ENCODE measurements at places on chromosomes 4 and X.

DNA sequence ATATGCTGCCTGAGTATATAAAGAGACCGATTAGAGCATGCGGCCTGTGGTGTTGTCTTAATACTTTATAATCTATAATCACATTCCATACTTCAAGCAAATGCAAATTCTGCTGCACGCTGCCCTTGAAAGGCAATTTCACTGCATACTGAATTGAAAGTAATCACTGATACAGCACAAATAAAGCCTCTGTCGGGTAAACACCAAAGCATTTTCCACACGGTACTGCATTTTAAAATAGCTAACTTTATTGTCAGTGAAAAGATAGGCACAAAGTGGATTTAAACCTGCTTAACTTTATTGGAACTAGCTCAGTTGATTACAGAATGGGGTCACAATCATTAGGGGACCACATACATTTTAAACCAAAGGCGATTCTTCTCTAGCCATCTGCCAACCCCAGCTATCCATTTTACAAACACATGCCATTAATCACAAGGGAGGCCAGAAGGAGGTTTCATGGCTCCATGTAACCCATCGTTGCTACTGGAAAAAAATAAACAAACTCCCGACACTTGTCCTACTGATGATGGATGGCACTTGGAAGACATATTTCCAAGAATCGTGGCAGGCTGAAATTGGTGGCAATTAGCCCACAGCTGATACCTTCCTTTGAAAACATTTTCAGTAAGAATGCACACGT, 65.9 kb downstream of the AMOT start:
- DNase-seq = no peak

GRCh38 chrX:149909324-149910177, 19.8 kb upstream of the HSFX4 start:
- DNase-seq = no peak

GRCh38 chrX:2926664-2927275, 2.4 kb downstream of the ARSD start:
- no peak for DNase-seq

DNA sequence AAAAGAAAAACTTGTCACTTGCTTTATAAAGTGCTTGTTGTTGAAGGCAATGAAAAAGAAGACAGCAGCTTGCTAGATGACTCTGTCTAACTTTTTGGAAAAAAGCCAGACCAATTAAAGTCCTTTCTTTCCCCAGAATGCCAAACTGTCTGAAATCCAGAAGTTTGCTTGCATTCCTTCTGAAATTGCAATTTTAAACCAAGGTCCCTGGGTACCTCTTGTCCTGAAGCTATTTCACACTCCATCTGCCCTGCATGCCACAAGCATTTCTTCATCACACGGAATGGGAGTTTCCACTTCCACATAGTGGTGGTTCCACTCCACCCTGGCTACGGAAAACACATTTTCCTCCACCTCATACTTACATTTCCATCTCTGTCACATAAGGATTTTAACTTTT, 101.0 kb downstream of the PAPSS1 start:
- DNase-seq = no peak

- DNase-seq = no peak
Observed at GRCh38 chr4:85489273-85489981, 14.5 kb downstream of the ARHGAP24 start.

DNA sequence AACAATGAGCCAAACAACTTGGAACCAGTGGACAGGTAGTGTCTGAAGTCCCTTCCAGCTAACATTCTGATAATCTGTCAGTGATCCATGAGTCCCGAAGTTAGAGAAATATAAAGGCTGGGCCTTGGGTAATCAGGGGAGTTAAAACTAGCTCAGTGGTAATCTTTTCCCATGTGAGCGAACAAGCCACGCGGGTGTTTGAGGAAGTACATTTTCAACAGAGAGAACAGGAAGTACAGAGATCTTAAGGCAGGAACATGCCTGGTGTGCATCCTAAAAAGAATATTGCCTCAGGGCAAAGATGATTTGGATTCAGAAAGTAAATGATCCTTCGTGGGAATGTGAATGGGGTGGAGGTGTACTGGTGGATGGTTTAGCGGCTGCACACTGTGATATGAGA, 42.9 kb downstream of the FNIP2 start:
- DNase-seq = no peak

DNA sequence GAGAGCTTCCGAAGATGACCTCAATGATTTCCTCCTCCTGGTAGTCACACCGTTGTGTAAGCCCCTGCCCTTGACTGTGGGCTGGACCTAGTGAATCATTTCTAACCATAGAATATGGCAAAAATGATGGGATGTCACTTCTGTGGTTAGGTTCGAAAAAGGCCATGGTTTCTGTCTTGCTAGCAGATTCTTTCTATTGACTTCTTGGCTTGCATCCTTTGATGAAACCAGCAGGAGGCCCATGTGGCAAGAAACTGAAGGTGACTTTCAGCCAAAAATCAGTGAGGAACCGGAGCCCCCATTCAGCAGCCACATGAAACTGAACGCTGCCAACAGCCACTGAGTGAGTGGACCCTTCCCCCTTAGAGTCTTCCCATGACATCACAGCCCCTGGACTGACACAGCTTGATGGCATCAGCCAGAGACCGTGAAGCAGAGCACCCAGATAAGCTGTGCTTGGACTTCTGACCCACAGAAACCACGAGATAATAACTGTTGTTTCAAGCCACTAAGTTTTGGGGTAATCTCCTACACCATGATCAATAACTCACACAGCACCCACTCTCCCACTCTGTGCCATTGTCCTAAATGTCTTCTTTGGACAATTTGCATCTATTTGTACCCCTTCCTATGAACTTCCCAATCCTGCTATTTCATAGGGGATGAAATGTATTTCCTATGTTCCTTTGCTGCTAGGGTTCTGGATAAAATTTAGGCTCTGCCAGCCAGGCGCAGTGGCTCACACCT, 148.0 kb upstream of the STX18 start:
- no peak for DNase-seq

DNA sequence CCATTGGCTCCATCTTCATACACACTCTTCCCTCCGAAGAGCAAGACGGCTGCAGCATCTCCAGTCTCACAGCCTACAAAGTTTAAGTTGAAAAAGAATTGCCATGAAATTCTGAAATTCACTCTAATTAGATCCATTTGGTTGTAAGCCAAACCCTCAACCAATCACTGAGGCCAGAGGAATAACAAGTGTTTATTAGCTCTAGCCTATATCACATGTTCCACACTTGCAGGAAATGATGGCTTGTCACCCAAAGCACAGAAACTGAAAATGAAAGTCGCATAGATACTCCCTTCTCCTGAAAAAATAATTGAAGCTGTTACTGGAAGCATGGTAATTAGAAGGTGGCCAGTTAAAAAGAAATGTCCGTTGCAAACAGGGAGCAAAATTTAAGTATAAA, 1071.8 kb downstream of the CCSER1 start:
- no peak for DNase-seq

DNA sequence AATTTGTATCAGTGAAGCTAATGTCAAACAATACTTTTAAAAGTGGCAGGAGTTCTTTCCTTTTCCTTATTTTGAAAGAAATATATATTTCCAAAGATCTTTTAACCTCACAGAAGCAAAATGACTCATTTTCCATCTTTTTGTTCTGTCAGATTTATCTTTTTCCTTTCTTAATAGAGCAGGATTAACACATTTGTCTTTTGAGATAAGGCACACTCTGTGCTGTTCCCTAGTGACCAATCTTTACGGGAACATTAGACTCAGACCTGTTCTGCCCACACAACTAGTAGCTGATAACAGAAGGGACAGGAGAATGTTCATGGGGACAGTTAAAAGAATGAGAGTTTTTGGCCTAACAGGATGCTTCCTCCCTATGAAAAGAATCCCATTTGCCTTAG, 381.2 kb downstream of the STPG2 start:
- no peak for DNase-seq

DNA sequence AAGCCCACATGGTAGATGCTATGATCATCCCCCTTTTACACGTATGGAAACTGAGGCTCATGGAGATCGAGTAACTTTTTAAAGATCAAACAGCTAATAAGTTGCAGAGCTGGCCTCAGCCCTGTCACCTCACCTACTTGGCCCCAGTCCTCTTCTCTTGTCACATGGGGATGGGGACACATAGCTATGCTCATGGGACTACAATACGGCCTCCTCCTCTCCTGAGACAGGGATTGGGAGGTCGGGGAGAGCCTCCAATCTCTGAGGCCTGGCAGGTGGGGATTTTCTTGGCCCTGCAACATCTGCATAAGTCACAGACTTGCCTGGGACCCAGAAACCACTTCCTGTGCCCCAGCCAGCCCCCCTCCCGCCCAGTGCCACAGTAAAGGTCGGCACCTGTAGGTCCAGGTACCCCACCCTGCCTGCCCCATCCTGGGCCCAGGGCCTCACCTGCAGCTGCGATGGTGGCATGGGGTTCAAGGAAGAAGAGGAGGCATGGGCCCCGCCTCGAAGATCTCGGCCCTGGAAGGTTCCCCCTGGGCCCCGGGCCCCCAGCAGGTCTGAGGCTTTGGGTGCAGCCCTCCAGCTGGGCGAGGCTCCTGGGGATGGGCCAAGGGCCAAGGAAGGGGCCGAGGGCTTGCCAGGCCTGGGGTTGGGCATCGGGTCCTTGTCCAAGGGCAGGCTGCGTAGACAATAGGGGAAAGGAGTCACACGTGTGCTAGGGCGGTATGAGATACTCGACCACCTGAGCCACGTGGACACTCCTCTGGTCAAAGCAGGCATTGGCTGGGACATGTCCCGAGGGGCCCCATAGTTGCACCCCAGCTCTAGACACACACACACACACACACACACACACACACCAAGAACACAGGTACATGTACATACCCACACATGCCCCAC, 6.4 kb downstream of the FOXP3 start:
- DNase-seq = no peak

DNA sequence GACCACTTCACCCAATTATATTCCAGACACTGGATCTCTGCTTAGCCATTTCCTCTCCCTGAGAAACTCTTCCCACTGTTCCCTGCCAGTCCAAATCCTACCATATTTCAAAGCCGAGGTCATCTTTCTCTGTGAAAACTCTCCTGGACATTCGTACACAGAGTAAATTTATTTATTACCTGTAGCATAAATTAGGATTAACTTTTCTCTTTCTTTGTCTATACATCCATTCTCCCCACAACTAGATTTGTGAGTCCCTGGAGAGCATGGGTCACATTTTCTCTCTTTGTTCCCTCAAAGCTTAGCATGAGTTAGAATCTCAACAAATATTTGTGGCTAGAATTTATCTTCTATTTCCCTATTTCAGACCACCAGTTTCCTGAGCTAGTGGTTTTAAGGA, 27.8 kb upstream of the SMIM10 start:
- DNase-seq = no peak

- DNase-seq = no peak
Observed at GRCh38 chrX:13283950-13284546, 35.8 kb downstream of the ATXN3L start.

DNA sequence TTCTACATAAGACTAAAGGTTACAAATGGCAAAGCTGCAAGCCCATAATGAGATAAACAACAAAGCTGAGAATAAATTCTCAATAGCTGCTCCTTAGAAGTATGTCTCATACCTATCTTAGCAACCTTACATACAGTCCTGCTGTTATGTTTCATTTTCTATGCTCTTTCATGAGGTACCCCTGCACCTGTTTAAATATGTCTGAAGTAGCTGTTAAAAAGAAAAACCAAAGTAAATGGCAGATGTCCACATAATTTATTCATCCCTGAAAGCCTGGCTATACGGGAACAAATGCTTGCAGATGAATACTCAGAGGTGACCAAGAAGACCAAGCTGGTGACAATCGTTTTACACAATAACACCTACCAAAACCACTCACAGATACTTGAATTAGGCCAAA, 22.5 kb downstream of the PPA2 start:
- DNase-seq = no peak

GRCh38 chr4:158728236-158728635, 5.0 kb upstream of the PPID start:
- no peak for DNase-seq

GRCh38 chrX:106707771-106708454, 18.6 kb upstream of the RNF128 start:
- DNase-seq = no peak

DNA sequence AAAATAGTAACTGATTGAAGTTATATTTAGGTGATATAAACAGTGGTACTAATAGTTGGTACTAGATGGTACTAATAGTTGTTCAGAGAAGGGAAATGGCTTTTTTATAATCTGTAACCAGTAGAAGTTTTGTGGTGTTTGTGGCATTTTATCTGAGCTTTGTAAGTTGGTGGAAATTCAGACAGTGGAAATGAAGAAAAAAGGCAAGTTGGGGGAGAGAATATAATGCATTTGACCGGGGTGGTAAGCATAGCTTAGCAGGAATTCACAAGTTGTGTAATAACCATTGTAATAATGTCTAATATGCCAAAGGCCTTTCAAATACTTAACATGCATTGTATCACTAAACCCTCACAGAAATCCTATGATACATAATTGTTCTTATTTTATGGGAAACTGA, 36.3 kb downstream of the DTHD1 start:
- no peak for DNase-seq

DNA sequence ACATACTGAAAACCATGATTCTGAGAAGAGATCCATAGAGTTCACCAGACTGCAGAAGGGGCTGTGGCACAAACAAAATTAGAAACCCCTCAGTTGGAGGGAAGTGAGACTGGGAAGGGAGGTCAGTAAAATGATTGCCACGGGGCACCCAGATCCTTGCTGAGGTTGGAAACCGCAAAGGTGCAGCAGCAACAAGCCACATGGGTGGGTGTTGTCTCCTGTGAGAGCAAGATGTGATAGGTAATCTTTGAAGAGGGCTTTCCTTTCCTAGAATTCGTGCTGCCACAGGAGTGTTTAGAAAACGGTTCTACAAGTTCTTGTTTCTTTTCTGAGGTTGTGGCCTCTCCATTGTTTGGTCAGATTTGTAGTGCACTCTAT, 85.5 kb downstream of the NFKB1 start:
- no peak for DNase-seq

- no peak for DNase-seq
Observed at GRCh38 chr4:33037464-33037863, 2317.3 kb downstream of the PCDH7 start.

DNA sequence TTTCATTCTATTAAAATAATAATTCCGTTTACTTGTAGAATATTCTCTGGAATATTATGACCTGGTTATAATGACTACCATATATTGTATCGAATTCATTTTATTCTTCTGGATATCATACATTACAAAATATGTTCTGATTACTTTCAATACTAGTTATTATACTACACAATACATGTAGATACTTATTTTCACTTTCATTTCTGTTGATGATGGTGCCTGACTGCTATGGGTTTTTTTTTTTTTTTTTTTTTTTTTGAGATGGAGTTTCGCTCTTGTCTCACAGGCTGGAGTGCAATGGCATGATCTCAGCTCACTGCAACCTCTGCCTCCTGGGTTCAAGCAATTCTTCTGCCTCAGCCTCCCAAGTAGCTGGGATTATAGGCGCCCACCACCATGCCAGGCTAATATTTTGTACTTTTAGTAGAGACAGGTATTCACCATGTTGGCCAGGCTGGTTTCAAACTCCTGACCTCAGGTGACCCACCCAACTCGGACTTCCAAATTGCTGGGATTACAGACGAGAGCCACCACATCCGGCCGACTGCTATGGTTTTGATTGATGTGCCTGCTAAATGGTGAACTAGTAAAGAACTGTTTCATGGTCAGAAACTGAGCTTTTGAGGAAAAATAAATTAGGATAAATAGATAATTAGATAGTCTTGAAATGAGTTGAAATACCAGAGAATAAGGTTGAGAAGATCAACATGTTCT, 39.5 kb downstream of the PCDH10 start:
- DNase-seq = no peak
